ENCODE measurements at places on chromosomes 12 and 14.

- peak; percentile 78 for DNase-seq
Measured at GRCh38 chr14:97977651-97978261, 1180.6 kb downstream of the VRK1 start.

DNA sequence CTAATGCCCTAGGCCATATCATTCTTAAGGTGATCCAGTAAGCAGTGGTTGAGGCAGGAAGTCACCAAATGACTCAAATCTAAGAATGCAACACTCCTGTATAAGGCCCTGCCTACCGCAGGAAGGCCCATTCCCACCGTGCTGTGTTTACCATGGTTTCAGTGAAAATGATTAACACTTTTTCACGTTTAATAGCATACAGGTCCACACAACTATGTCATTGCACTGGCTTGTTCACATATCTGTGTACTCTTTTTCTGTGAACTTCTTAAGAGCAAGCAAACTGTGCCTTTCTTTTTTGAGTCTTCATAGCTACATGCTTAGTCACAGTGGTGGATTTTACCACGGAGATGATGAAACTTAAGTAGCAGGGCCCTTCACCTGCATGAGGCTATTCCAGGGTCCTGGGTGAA is 214.9 kb downstream of the CNTN1 start:
- no peak for DNase-seq

- no peak for DNase-seq
Measured at GRCh38 chr12:39061576-39061975, 156.2 kb upstream of the CPNE8 start.

- DNase-seq, result no peak
Measured at GRCh38 chr12:52674433-52674775, 5.8 kb downstream of the KRT1 start.

GRCh38 chr12:89492883-89493282 is 31.7 kb downstream of the GALNT4 start:
- no peak for DNase-seq

- no peak for DNase-seq
Measured at GRCh38 chr12:98211909-98212695, 303.3 kb upstream of the TMPO start.

- no peak for DNase-seq
Measured at GRCh38 chr14:35809597-35809996, 502 bp upstream of the RALGAPA1 start.

- no peak for DNase-seq
Measured at GRCh38 chr12:54294152-54294952, 6.5 kb downstream of the NFE2 start.

DNA sequence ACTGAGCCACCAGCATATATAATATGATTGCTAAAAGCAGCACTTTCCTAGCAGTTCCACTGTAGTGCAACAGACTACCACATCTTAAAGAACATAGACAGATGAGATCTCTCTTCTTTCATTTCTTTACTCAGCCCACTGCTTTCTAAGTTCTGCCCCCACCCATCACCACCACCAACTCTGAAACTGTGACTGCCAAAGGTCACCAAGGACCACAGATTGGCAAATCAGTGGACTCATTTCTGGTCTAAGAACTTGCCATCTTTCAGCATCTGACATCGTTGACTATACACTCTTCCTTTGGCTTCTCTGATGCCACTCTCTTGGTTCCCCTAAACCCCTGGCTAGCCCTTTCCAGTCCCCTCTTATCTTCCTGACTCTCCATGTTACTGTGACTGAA is 38.4 kb downstream of the IFNG start:
- no peak for DNase-seq

GRCh38 chr14:39861229-39861600 is 429.0 kb upstream of the FBXO33 start:
- no peak for DNase-seq

DNA sequence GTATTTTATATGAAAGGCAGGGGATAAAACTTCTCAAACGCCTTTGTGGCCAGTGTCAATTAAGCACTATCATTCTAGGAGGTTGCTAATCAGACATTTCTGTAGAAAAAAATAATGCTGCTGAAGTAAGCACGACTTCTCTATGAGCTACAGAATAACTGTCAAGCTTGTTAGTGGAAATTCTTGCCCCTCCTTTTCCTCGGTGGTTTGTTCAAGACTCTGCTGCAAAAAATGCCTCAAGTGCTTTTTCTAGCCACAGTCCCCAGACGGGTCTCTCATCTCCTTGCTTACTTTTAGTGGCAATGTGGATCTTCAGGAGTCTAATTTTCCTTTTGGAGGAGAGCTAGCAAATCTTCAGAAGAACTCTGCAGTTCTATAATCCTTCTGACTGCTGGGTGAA is 452.0 kb downstream of the FUT8 start:
- no peak for DNase-seq

DNA sequence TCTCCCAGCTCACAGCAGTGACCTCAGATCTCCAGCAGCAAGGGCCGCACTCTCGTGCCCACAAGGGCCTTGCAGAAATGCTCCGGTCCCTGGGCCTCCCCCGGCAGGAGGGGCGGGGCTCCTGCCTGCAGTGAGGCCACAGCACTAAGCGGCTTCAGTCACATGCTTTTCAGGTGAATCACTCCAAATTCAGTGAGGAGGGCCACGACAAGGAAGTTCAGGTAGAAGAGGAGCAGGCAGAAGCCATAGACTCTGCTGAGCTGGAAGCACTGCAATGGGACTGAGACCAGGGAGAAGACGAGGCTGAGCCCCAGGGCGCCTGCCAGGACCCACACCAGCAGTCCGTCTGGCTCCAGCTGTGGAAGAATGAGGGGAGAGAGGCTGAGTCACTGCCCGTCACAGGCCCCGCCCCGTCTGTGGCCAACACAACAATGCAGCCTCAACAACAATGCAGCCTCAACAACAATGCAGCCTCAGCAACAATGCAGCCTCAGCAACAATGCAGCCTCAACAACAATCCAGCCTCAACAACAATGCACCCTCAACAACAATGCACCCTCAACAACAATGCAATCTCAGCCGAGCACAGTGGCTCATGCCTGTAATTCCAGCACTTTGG is 35.2 kb downstream of the SLC8B1 start:
- DNase-seq, result no peak

GRCh38 chr12:6953442-6954315 is 2.5 kb downstream of the PTPN6 start:
- peak; percentile 42 for DNase-seq

- DNase-seq, result no peak
Measured at GRCh38 chr12:75447691-75448393, 32.7 kb upstream of the GLIPR1 start.

- no peak for DNase-seq
Measured at GRCh38 chr12:25725931-25726330, 172.8 kb upstream of the LMNTD1 start.

DNA sequence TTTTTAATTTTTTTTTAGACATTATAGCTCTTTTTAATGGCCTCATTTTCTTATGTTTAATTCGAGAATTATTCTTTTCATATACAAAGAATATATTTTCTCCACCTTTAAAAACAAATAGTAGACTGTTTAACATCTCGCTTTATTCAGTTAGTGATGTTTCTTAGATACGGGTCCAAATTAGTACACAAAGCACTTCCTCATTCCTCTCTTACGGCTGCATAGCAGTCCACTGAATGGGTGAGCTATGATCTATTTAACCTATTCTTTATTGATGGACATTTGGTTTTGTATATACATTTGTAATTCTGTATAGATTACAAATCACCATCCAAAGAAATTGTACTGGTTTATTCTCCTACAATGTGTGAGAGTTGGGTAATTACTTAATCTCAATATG is 8.3 kb upstream of the GPR162 start:
- no peak for DNase-seq

- peak; percentile 26 for DNase-seq
Measured at GRCh38 chr14:91354979-91355685, 62.5 kb downstream of the CCDC88C start.

- no peak for DNase-seq
Measured at GRCh38 chr14:92409043-92409442, 86.1 kb downstream of the SLC24A4 start.

GRCh38 chr12:68631227-68631626 is 20.5 kb downstream of the RAP1B start:
- no peak for DNase-seq

GRCh38 chr12:96578526-96579125 is 89.2 kb downstream of the CFAP54 start:
- no peak for DNase-seq

DNA sequence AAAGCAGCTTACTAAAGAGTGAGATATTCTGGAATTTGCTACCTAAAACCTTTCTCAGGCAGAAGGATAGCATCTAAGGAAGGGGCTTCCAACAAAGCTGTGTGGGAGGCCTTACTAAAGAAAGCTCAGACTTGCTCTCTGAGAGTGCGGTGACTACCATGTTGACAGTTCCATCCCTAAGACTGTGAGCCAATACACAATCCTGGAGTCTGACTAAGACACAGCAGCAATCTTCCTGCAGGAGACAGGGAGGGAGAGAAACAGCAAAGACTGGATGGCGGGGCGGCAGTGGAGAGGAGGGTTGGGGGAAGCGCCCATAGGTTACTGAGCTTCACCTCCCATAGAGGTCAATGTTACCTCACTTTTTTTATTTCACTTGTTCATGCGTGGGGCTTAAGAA is 70.9 kb downstream of the KITLG start:
- DNase-seq, result no peak

DNA sequence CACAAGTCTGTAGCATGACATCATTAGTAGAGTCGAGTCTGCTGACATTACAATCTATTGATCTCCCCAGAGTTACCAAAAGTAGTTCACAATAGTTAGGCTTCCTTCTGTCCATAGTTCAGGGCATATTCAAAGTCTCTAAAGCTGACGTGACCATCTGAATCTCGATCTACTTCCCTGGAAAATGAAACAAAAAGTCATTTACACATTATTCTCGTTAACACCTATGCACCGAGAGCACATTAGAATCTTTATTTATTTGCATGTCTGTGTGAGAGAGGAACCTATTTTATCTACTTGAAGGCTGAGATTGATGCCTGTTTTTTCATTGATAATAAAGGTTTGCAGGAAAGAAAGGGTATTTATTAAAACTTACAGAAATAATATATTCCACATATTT is 157.4 kb downstream of the EFCAB11 start:
- DNase-seq, result no peak

GRCh38 chr12:55246159-55246558 is 1.8 kb downstream of the OR6C74 start:
- DNase-seq, result no peak

DNA sequence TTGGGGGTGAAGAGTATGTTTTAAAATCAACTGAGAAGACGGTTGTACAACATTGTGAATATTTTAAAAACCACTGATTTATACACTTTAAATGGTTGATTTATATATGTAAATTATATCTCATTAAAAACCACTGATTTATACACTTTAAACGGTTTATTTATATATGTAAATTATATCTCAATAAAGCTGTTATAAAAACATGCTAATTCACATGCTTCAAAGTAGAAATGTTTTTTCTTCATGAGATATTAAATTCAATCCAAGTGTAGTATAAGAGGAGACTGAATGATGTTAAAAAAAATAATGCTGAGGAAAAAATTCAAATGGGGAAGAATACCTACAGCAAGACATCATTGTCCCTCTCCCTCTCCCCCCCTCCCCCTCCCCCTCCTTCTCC is 92.9 kb downstream of the ATXN2 start:
- DNase-seq, result no peak

DNA sequence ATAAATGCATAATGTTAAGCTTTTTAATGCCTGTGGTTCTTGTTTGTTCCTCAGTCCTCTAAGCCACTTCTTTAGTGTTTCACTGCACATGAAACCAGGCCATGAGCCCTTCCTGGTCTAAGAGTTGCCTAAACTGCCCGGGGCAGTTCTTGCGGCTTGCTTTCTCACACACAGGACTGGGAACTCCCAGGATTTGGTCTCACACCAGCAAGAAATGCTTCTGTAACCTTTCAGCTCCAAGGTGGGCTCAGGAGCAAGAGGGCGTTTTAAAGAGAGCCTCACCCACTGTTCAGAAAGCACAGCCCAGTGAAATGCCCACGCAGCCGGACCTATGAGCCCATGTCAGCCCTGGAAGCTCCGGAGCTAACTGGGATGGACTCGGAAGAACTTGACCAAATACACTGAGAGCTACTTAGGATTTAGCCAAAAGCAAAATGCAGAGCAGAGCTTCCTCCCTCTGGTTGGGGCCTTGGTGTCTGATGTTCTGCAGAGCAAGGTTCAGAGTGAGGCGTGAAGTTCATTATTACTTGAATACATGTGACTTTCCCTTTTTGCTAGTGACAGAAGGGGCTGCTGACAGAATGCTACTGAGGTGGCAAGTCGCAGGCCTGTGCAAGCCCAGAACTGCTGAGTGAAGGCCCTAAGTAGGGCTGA is 23.4 kb downstream of the SLC25A29 start:
- DNase-seq, result no peak

DNA sequence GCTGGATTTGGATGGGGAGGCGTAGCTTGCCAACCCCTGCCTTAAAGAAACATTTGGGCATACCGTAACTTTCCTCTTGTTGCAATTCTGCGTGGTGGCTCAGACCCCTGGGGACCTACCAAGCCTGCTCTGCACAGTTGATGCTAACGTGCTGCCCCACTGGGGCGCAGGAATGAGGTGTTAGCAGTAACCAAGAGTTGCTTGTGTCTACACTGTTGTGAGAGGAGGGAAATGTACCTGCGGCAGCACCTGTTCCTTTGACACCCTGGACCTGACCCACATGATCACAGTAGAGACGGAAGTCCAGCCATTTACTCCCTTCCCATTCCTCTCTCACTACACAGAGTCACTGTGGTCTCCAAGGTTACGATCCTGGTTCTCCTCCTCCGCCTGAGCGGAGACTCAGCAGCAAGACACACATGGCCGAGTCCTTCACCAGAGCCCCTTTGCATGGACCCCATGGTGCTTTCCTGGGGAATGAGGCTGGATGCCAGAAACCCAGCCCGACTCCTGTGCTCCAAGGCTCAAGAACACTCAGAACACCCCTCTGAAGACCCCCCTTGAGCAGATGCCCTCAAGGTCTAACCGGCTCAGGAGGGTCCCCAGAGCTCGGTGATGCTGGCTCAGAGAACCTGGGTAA is 84.8 kb downstream of the FBXL14 start:
- no peak for DNase-seq

All from activated naive CD4-positive, alpha-beta T cell (primary cell).